Germinal center (tissue), 1 donor: ENCODE measurements at places on chromosomes 3 and 15.

- no peak for DNase-seq
These were observed 242.0 kb downstream of the EDEM1 start for GRCh38 chr3:5429517-5429890.

DNA sequence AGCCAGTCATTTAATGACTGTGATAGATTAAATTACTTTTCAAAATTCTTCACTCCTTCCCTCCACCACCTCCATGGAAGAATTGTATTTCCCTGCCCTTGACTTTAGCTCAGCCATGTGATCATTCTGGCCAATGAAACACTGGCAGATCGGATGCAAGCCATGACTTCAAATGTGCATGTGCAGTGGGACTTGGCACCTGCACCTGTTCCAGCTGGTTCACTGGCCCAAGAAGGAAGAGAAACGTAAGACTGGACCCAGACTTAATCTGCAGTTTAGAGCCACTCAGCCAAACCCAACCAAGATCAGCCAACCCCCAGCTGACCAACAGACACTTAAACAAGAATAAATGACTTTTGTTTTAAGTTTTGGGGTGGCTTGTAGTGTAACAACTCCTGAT lies 11.8 kb downstream of the DPH3 start:
- peak; percentile 34 for DNase-seq

GRCh38 chr3:68483601-68484000 lies 448.7 kb downstream of the TAFA4 start:
- no peak for DNase-seq

GRCh38 chr15:81155375-81156218 lies 21.5 kb downstream of the CFAP161 start:
- peak; percentile 20 for DNase-seq

GRCh38 chr15:68209272-68209671 lies 4.1 kb upstream of the CALML4 start:
- no peak for DNase-seq

- no peak for DNase-seq
These were observed 3.4 kb upstream of the COL7A1 start for GRCh38 chr3:48598323-48599076.

GRCh38 chr3:71636482-71636881 lies 53.0 kb upstream of the FOXP1 start:
- no peak for DNase-seq

DNA sequence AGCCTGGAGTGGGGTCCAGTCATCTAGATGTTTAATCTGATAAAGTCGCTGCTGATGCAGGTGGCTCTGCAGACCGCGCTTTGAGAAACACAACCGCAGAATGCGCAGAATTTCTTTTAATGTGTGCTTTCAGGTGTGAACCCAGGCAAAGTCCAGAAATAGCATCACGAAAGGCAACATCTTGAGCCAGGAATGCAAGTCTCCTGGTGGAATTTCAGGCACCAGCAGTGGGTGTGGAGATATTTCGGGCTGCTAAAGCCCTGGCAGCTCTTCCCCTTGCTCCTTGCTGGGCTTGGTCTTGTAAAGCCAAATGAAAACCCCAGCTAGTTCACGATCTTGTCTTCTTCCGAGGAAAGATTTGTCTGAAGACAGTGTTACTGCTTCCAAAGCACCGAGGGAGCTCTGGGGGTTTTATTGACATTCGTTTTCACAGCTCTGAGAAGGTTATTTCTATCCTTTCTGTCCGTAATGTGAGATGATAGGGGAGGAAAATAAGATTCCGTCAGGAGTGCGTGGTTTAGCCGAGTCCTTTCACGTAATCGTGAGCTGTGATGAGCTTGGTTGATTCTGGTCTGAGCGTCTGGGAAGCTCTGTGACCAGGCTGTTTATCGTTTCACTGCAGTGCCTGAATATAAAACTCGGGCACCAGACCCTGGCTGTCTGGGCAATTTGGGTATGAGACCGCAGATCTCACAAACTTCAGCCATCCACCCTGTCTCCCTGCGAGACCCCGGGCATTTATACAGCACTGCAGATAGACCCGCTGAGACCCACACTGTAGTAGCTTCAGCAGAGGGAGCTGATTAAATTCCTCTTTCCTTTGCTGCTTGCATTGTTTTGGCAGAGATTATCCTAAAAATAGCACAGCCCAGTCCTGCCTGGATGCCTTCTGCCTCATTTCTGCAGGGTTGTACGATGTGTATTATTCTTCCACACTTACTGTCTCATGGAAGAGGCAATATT lies 67.0 kb upstream of the SLC25A26 start:
- DNase-seq: no peak

DNA sequence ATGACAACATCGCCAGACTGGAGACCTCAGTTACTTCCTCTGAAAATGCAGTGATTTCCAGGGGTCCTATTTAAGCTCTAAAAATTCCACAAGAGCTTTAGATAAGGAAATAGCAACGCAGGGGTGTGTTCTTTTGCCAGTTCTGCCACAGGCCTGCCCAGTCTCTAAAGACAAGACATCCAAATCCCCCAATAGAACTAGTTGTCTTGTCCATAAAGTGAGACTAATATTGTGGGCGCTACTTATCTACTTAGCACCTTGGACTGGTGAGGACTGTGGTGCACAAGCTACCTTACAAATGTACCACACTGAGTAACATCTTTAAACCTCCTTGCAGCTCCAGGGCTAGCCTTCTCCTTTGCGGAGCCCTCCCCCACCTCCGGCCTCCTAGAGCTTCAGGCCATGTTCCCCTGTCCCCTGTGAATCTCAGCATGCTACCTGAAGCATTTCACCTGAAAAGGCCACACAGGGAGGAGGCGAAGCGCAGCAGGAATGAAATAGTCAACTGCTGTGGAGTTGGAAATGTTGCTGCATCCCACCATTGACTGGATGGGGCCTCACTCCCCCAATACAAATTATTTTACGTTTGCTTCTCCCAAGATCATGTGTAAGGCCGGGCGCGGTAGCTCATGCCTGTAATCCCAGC lies 9.6 kb upstream of the LRRC2 start:
- DNase-seq: no peak

GRCh38 chr3:16013568-16013967 lies 160.9 kb upstream of the GALNT15 start:
- no peak for DNase-seq

DNA sequence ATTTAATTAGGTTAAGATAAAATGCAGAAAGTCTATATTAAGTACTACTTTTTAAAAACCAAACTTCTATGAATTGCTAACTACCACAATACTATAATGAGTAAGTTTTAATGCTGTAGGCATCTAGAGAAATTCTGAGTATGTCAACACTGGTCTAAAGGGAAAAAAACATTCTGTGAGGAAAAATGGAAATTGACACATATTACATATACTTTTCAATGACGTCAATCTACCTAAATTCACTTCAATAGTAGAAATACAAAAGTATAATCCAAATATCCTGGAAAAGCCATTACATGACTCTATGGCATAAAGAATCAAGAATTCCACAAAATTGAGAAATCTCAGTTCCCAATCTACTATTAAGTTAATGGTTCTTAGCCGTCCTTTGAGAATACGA lies 2.2 kb downstream of the SECISBP2L start:
- no peak for DNase-seq

DNA sequence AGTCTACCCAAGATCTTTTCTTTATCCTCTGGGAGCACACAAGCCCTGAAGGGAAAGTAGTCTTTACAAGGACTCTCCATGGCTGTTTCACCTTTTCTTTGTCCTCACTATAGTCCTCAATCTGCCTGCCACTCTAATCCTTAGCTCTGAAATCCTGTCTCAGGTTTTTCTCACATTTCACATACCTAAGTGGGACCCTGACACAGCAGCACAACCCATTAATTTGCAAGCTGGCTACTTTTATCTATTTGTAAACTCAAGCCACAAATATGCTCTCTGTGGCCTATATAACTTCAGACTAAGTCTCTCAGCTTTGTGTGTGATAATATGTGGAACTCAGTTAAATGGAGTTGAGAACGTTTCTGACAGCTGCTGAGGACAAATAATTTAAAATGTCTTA lies 19.8 kb downstream of the SIN3A start:
- no peak for DNase-seq

DNA sequence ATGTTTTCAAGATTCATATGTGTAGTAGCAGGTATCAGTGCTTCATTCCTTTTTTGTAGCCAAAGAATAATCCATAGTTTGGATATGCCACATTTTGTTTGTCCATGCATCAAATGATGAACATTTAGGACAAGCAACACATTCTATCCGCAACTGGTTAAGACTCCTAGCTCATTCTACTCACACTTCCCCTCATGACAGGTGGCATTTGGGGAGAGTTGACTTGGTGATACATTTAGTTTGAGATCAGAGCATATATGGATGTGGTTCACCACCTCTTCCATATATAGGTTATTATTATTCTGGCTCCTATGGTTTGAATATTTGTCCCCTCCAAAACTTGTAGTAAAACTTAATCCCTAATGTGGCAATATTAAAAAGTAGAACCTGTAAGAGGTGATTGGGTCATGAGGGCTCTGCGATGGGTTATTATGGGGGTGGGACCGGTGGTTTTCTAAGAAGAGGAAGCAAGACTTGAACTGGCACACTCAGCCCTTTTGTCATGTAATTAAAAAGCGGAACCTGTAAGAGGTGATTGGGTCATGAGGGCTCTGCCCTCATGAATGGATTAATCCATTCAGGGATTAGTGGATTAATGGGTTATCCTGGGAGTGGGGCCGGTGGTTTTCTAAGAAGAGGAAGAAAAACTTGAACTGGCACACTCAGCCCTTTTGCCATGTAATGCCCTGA lies 75.3 kb upstream of the HRH1 start:
- no peak for DNase-seq

GRCh38 chr3:22475665-22476240 lies 724.7 kb upstream of the ZNF385D start:
- DNase-seq: no peak

GRCh38 chr3:46830801-46831200 lies 32.4 kb downstream of the MYL3 start:
- no peak for DNase-seq

- no peak for DNase-seq
These were observed 19.1 kb downstream of the TTC21A start for GRCh38 chr3:39126532-39127071.

GRCh38 chr3:112302881-112303763 lies 9.1 kb upstream of the SLC9C1 start:
- peak; percentile 3 for DNase-seq

DNA sequence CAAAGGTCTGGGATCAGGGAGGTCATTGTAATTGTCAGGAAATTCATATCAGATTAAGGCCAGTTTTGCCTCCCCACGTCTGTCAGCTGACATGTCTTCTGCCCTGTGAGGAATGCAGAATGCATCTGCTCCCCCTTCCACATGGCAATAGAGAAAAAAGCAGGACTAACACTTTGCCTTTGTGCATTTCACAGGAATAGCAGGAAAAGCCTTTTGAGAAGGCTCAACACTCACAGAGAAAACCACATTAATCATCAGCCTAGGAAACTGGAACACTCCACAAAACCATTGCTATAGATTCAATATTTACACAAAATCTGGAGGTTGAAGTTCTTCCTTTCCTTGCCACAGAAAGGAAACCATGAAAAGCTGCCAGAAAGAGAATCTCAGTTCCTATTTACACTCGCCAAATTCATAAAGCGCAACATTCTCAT lies 165.2 kb upstream of the HES1 start:
- DNase-seq: no peak

- DNase-seq: peak; percentile 64
These were observed 18.0 kb upstream of the LOXL1 start for GRCh38 chr15:73908030-73908821.

- DNase-seq: no peak
These were observed 15.5 kb downstream of the ATOSA start for GRCh38 chr15:52663536-52664294.
